ENCODE measurements at places on chromosomes 4 and X.

DNA sequence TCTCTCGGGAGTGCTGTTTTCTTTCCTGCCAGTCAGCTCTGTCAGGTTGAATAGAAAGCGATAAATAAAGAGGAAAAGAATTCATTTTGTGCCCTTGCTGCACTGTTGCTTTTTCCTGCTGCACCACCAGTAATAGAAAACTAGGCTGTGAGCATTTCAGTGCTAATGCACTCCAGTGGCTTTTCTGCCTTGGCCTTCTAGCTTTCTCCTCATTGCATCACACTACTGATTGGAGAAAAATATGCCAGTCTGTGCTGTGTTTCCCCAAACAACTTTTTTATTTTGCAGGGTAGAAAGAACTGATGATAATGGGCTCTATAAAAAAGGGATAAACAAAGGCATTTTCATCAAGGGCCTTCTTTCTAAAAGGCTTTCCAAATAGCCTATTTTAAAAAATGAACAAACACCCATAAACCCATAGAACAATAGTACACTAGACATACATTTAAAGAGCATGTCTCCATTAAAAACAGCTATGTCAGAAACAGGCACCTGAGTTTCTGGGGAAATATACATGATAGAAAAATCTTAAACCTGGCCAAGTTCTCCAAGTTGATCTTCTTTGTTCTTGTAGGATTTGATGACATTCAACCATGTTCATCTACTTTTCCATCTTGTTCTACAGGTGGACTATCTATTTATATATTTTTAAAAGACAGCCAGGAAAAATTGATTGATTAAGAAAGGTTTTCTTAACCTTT, 86.3 kb downstream of the GPRIN3 start:
- no peak for DNase-seq

- DNase-seq, result no peak
Measured at GRCh38 chr4:45701621-45702020, 422.2 kb downstream of the GABRG1 start.

DNA sequence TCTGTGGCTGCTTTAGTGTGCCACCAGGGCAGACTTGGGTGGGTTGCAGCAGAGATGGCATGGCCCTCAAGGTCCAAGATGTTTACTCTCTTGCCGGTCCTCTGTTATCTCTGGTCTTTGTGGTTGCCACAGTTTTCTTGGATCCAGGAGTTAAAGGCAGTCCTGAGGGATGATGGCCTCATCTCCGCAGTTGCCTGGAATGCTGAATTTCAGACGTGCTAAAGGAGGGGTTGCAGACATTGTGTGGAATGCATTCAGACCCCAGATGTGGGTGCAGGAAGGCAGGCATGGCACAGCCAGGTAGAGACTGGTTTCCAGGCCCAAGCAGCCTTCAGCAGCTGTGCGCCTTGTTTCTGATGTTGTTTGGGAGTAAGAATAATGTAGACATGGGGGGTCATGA, 64.4 kb downstream of the TBL1X start:
- DNase-seq, result no peak

GRCh38 chr4:16133406-16133805, 49.6 kb upstream of the PROM1 start:
- no peak for DNase-seq

GRCh38 chr4:948936-949300, 16.7 kb downstream of the TMEM175 start:
- DNase-seq, result no peak

DNA sequence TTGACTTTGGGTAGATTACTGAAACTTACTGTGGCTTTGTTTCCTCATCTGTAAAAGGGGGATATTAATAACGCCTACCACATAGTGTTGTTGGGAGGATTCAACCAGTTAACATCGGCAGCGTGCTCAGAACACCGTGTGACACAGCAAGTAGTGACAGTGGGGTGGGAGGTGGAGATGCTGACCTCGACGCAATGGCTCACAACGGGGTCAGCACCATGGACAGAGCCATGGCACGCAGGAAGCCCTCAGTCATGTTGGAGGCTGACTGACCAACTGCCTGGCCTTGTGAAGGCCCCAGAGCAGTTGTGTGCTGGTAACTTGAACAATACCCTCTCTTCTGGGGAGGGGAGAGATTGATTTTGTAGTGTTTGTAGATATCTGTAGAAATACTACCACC, 93.2 kb downstream of the WFS1 start:
- DNase-seq, result peak; percentile 14

- no peak for DNase-seq
Measured at GRCh38 chr4:189420572-189420971, 520.1 kb upstream of the FRG1 start.

DNA sequence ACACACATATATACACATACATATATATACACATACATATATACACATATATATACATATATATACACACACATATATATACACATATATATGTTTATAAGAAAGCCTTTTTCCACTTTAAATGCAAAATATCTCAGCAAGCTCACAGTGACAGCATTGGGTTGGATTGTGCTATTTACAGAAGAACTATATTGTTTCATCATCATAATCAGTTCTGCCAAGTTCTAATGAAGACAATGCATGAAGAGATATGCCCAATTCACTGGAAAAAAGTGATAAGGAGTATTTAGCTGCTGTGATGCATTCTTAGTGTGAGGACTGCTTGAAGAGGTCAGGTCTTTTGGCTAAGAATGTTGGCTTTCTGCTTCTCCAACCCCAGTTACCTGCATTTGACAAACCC, 54.4 kb downstream of the RNF150 start:
- DNase-seq, result no peak

DNA sequence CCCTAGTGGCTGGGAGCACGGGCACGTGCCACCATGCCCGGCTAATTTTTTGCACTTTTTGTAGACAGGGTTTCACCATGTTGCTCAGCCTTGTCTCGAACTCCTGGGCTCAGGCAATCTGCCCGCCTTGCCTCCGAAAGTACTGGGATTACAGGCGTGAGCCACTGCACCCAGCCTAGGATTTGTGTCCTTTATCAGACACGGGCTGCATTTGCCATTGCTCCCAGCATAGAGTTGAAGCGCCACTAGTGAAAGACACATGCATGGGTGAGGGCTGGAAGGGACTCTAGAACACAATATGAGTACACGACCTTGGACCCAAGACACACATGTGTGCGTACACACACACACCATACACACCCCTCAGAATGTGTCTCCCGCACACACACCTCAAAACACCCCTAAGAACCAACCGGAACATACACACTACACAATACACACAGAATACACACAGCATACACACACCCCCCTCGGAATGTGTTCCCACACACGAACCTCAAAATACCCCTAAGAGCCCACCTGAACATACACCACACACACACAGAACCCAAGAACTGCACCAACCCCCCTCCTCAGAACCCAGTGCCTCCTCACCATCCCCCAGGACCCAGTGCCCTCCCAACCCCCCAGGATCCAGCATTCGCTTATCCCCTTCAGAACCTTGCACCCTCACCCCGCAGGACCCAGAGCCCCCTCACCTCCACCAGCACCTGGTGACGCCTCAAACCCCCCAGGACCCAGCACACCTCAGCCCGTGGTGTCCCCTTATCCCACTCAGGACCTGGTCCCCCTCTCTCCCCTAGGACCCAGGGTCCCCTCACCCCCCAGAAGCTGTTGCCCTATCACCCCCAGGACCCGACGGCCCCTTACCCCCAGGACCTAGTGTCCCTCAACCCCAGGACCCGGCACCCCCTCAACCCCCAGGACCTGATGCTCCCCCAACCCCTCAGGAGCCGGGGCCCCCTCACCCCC, 1.0 kb downstream of the TNIP2 start:
- DNase-seq, result no peak

DNA sequence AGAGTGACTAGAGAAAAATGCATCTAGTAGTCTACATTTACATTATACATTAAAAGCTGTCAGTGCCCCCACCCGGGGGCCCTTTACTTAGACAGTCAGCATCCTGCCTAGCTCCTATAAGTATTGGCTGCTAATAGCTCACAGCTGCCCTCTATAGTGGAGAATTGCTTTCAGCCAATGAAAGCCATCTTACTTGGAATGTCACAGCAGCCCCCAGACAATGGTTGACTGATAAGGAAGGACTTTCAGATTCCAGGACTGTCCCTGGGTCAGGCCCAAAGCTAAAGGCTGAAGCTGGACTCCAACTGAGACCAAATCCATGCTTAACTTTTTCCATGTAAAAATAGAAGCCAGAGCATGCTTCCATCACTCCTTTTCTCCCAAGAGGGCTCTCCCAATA, 196.9 kb downstream of the ANKRD50 start:
- DNase-seq, result no peak

- DNase-seq, result no peak
Measured at GRCh38 chrX:32155044-32155638, 1056.2 kb downstream of the DMD start.

DNA sequence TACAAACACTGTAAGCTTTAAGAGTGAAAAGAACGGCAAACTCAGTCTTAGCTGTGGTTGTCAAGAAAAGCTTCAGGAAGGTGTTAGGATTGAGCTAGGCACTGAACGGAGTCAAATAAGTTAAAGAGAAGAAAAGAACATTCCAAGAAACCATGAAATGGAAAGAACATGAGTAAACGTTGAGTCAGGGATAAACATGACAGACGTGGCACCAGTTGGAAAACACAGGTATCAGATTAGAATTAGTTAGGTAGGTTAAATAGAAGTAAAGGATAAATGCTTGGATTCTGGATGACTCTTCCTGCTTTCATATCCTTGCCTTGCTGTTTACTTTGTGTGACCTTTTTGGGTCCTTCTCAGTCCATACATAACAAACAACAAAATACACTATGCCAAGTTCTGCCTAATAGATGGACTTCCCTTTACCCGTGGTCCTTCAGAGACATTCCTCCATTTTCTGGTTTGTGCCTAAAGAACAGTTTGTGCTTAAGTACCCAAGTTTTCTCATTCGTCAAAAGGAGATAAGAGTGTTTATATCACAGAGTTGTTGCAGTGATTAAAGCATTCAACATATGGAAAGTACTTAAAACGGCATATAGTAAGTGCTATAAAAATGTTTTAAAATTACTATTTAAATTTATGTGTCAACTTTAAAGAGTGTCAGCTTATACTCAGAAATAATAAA, 446.9 kb downstream of the TMA16 start:
- DNase-seq, result no peak

- no peak for DNase-seq
Measured at GRCh38 chr4:63619771-63620170, 789.5 kb downstream of the TECRL start.

GRCh38 chrX:68490644-68491043, 8.2 kb upstream of the YIPF6 start:
- no peak for DNase-seq

DNA sequence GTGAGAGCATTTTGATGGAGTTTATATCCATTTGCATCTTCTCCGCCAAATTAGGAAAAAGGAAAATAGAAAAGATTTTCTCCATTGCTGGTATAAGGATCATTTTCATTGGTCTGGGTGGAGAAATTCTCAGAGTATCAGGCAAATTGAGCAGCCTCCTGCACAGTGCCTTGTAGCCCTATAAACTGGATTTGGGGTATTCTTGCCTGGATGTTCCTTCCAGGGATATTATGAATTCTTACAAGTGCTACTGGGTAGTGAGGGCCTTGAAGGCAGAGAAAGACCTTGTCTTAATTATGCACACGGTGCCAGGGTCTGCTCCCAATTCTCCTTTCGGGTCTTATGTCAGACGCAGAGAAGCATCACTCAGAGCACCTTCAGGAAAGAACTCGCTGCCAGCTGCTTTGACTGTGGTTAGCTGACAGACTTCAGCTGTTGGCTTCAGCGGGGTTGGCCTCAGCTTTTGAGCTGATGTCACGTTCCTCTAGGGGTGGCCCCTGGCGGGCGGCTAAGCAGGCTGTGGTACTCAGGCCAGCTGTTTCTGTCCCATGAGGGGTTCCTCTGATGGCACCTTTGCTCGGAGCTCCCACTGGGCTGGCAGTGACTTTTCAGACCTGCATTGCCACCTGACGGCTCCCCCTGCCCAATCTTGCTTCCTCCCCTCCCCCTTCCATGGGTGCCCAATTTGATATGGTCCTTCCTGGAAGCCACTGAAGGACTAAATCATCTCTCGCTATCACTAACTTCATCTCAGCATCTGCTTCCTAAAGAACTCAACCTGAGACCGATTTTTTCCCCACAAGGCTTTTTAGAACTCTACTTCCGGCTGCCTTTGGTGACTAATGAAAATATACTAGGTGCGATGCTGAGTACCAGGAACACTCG, 519.5 kb downstream of the BCOR start:
- peak; percentile 42 for DNase-seq

- no peak for DNase-seq
Measured at GRCh38 chr4:79065262-79065661, 126.0 kb upstream of the PAQR3 start.

- no peak for DNase-seq
Measured at GRCh38 chr4:91958596-91958995, 345.2 kb upstream of the GRID2 start.

GRCh38 chrX:72023071-72023470, 108.6 kb downstream of the RTL5 start:
- no peak for DNase-seq

DNA sequence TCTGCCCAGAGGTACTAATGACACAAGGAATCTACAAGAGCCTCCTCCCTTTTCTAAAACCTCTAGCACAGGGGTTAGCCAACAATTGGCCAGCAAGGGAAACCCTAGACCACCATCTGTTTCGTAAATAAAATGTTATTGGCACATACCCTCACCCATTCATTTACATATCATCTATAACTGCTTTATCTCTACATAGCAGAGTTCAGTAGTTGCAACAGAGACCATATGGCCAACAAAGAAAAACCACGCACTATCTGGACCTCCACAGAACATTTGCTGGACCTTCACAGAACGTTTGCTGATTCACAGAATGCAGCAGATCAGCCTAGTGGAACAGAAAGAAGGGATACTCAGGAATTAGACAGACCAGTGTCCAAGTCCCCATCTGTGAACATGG, 9.4 kb downstream of the SLC2A9 start:
- DNase-seq, result no peak

- DNase-seq, result no peak
Measured at GRCh38 chr4:15240764-15241163, 187.1 kb upstream of the C1QTNF7 start.

DNA sequence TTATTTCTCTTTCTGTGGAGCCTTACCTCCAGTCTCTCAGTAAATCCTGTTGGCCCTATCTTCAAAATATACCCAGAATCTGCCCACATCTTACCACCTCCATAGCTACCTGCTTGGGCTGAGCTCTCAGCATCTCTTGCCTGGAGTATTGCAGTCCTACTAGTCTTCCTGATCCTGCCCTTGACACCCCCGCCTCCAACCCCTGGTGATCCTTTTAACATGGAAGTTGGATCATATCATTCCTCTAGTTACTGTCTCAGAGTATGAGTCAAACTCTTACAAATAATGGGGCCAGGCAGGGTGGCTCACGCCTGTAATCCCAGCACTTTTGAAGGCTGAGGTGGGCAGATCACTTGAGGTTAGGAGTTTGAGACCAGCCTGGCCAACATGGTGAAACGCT, 43.1 kb upstream of the SETD7 start:
- no peak for DNase-seq

GRCh38 chrX:102765217-102765616, 44.7 kb downstream of the GPRASP3 start:
- DNase-seq, result no peak
